ENCODE measurements at places on chromosomes 4 and X.

GRCh38 chrX:152070144-152070543, 68.2 kb downstream of the MAGEA10 start:
- no peak for DNase-seq

GRCh38 chrX:68824565-68825125, 4.2 kb upstream of the EFNB1 start:
- no peak for DNase-seq

- DNase-seq: no peak
Observed at GRCh38 chrX:100363896-100364295, 46.2 kb downstream of the PCDH19 start.

DNA sequence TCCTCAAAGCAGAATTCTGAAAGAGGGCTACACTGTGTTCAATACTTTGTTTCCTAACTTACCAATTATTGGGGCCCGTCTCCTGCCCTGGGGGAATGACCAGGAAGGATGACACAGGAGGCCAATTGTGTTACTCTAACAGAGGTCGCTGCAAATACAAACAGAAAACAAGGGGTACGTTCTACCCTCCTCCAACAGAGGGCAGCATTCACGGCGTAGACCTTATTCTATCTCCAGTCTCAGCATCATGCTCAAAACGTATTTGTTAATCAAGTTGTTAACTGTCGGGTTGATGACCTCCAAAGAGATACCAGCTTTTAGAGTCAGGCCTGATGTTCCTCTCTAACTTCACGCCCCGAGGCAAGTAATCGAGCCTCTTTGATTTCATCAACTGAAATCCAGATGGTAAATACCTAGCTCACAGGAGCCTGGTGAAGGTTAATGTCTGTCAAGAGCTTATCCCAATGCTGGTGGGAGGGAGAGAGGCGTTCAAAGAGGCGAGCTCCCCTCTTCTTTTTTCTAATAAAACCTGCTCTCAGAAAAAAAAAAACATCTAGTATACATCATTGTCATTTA, 181.0 kb upstream of the KCNIP4 start:
- peak; percentile 20 for DNase-seq

DNA sequence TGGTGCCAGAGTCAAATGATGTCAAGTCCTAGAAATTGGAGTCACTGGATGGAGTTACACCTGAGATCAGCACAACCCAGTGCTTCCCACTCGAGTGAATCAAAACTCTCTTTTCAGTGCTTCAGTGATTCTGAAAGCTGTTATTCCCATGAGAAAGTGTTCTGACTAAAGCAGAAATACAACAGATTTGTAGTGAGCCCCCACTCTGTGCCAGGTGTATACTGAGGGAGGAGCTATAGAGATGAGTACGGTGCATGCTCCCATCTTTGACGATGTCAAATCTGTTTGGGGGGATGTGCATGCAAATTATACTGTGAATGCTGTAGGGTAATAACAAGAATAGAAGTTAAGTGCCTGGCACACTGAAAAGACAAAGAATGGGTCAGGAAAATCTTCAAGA, 330.2 kb downstream of the HS3ST1 start:
- no peak for DNase-seq
